ENCODE measurements at places on chromosomes 6 and 20. TPM values are rescaled to one million over a fixed set of nuclear protein-coding genes. Genes with fewer than 3 reads are reported as not detected.

Gene E2F1
- 72.3 TPM for total RNA-seq

Gene NKX2-4
- total RNA-seq, result not detected

Gene FNDC11
- 0.13 TPM for total RNA-seq

Gene NINL
- total RNA-seq, result 1.5 TPM

Gene PHACTR1
- 0.04 TPM for total RNA-seq

Gene UBE2V1
- 183 TPM for total RNA-seq

Gene GRM1
- not detected for total RNA-seq

Gene LY86
- 0.31 TPM for total RNA-seq

Gene MROH8
- 3.0 TPM for total RNA-seq

Gene TNFRSF21
- 1.7 TPM for total RNA-seq

Gene RAET1G
- total RNA-seq, result not detected

Gene DSP
- 0.04 TPM for total RNA-seq

Gene GFOD1
- 8.2 TPM for total RNA-seq

Gene MAK
- 1.8 TPM for total RNA-seq

Gene TGM2
- not detected for total RNA-seq

Gene BANF2
- total RNA-seq, result not detected

Gene PXMP4
- 9.1 TPM for total RNA-seq

Gene RAET1L
- not detected for total RNA-seq

Gene REM1
- total RNA-seq, result not detected

Gene WTAP
- 103 TPM for total RNA-seq

Gene FRMD1
- not detected for total RNA-seq

Gene MATN4
- not detected for total RNA-seq

Gene LAMP5
- not detected for total RNA-seq

Gene NKAIN4
- total RNA-seq, result not detected

Gene CLIC5
- 7.2 TPM for total RNA-seq

Gene ZDHHC14
- total RNA-seq, result 6.3 TPM
